Amniotic epithelial cell (primary cell): ENCODE measurements at places on chromosomes 4 and X.

DNA sequence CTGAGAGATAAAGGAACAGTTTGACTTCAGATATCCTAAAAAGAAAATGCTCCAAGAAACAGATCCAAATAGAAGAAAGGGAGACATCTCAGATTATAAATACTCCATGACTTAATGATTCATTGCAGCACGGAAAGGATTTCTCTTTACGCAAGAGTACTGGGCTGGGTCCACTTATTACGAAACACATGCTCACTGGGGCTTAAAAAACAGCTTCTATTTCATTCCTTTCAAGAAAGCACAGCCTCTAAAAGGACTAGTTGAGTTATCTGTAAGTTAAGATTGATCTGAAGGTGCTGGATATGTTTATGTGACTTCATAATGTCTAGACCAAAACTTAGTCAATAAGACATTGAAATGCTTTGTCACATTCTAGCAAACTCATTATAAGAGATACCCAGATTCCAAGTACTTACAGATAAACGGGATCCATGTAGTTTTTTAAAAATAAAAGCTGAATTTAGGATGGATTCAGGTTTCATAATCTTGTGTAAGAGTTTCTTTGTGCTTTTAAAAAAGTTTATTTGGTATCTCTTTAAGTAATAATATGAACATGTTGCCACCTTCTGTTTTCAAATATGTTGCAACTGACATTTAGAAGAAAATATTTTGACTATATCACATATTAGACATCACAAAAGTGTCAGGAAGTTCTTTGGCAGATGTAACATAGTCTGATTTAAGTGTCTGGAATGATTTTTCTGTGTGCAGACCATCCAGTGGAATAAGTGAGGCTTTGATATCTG is 109.5 kb upstream of the MYOZ2 start:
- peak; percentile 97 for DNase-seq

DNA sequence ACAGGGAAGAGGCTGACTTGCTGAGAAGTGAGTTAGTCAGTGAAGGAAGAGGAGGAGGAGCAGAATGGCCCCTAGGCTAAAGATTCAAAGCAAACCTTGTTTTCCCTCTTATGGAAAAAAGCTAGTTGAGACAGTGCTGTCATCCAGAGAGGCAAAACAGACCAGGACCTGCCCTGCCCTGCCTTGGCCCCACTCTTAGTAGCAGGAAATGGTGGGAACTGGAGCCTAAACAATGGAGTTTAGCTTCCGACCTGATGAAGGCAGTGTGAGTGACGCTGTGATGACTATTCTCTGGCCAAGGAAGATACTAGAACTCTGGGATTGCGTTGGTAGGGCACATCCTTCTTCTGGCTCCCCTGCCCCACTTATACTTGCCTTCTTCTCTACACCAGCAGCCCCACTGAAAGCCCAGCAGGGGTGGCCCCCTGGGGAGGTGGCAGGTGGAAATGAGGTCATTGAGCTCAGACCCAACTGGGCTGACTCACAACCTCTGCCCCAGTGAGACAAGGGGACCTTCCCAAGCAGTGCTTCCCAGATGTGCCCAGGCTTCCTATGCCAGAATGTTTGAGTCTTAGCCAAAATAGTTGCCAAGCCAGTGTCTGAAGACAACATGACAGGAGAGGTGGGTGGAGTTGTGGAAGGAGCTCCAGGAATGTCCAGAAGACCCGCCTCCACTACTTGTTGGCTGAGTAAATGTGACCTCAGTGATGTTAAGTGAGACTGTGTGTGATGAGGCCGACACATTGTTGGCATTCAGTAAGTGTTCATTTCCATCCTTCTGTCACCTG is 38.8 kb downstream of the MSN start:
- DNase-seq: peak; percentile 49

DNA sequence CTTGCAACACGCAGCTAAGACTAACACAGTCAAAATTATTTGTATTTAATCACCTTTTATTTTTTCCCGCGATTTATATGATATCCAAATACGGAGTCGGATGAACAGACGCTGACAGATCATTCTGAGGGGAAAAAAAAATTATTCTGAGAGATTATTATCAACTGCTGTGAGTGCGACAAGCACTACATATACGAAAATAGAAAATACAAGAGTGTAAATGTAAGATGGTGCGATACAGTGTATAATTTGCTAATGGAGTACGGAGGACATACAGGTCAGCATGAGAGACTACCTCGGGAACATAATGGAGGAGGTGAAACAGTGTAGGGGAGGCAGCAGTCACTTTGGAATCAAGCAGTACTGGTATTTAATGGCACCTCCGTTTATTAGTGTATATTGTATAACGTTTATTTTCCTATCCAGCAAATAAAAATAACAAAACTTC is 2.8 kb upstream of the LIN54 start:
- no peak for DNase-seq

GRCh38 chr4:71304289-71304850 is 34.5 kb upstream of the SLC4A4 start:
- no peak for DNase-seq

DNA sequence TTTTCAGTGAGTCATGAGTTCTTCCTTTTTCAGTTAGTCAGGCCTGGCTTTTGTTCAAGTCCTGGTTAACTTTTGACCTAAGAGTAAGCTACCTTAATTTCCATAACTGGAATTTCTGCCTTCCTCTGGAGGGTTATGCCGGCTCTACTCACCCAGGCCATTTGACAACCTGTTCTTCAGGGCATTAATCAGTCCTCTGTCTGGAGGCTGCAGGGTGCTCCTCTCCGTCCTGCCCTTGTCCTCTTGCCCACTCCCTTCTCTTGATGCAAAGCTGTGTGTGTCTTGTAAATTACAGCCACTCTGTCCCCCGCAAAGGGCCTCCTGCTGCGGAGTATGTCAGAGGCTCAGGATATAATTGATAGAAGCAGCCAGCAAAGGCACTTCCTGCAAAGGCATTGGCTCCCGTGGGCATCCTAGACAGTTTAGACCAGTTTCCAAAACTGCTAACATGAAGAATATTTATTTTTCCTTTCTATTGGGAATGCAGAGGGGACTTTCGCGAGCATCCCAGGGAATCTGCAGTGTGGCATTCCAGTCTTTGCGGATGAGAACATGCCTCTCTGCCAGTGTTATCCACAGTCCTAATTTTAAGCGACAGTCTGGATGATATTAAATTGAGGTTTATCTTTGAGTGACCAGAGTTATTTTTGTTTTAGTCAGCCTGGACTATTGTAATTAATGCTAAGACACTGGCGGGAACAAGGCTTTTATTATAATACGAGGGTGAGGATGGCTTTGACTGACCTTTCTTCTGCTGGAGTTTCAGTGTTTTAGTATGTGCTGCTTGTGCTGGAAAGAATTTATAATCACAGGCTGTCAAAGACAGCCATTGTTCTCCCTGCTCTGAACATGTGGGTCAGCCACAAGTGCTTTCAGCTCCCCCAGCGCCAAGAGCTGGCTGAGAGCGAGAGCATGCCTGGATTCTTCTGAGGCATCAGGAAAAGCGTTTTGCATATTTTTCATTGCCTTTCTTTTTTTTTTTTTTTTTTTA is 74.2 kb downstream of the LIMCH1 start:
- DNase-seq: peak; percentile 60

- no peak for DNase-seq
Observed at GRCh38 chr4:17436750-17437090, 75.2 kb downstream of the QDPR start.

GRCh38 chrX:133674726-133675470 is 259.6 kb upstream of the GPC4 start:
- no peak for DNase-seq

DNA sequence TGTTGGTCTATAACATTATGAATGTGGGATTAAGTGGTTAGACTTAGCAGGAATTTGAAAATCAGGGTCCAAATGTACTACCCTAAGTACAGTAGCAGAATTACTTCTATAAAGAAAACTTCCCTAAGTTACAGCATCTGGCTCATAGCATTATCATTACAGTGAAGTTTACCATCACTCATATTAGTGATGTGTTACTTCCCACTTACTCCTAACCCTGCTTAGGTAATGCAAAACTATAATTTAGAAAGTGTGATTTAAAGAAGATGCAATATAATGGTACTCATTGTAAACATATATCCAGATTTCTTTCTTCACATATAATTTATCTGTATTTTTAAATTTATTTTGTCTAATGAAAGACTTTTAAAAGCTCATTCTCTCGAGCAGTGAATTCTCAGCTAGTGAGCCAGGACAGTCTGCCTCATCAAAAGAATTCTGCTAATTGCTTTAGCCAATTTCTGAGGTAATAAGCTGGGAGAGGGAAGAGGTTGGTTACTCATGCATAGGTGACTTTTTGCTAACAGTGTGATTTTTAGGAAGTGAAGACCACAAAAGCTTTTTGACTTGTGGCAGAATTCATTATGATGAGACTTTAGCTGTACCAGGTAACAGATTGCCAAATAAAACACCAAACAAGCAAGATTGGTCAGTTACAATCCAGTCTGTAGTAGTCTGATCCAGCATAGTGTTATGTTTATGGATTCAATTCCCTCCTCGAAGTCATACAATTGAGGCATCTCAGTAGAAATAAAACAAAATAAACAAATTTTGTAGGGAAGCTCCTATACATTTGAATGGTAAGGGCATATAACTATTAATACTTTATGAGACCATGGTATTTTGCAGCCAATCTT is 21.0 kb downstream of the PLS3 start:
- DNase-seq: no peak

GRCh38 chr4:4613126-4613465 is 71.2 kb upstream of the STX18 start:
- DNase-seq: no peak

- no peak for DNase-seq
Observed at GRCh38 chr4:17491196-17491595, 20.7 kb downstream of the QDPR start.
